ENCODE measurements at places on chromosomes 5 and 9.

- DNase-seq, result no peak
Observed at GRCh38 chr5:174759091-174759490, 34.7 kb downstream of the MSX2 start.

GRCh38 chr9:110161940-110162339 lies 46.0 kb downstream of the C9orf152 start:
- DNase-seq, result no peak

DNA sequence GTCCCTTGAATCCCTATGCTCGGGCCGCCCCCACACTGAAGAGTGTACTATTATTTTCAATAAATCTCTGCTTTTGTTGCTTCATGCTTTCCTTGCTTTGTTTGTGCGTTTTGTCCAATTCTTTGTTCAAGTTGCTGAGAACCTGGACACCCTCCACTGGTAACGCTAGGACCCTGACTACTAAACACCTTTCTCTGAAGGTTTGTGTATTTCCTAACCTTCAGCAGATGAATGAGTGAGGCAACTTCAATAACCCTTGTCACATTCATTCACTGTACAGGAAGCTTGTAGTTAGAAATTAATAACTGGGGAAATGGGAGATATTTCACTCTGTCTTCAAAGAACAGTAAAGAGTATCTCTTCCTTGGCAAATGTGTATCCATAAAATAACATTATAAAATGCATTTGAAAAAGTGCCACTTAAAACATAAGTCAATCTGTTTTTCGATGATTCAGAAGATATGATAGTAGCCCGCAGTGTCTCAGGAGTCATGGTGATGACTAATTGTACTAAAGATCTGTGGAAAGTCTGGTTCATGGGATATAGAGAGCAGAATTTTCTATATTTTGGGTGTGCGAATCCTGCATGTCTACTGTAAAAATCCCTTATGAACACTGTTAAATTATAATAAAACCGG lies 43.2 kb upstream of the ANKH start:
- DNase-seq, result no peak

DNA sequence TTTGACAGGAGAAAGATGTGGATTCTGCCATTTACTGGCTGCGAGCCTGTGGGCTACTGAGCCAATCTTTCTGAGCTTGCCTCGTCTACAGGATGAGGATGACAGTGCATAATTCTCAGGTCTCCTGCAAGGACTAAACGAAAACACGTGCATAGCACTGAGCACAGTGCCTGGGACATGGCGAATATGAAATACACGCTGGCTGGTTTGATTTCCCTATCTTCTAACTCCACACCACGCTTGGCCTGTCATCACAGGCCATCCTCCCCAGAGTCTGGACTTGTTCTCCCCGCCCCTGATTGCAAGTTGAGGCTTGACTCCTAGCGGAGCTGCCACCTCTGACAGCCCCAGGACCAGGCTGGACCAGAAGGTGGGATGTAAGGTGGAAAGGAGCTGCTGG lies 37.9 kb downstream of the ARPC5L start:
- DNase-seq, result no peak

- DNase-seq, result no peak
Observed at GRCh38 chr5:135429301-135430134, 17.6 kb downstream of the DCANP1 start.

Data from AML-193 (cell line).